ENCODE measurements at places on chromosomes 4 and X.

DNA sequence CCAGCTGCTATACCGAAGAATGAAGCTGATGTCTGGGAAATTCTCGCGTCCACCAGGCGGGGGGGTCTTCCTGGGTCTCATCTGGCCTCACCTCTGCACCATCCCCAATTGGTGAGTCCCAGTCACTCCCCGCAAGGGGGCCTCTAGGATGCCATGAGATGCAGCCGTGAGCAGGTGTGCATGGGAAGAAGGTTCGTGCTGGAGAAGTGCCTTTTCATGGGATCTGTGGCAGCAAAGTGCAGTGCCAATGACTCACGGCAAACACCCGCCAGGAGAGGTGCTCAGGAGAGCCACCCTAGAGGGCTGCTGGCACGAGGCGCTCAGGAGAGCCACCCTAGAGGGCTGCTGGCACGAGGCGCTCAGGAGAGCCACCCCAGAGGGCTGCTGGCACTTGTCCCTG is 55.1 kb downstream of the CPZ start:
- DNase-seq = no peak

DNA sequence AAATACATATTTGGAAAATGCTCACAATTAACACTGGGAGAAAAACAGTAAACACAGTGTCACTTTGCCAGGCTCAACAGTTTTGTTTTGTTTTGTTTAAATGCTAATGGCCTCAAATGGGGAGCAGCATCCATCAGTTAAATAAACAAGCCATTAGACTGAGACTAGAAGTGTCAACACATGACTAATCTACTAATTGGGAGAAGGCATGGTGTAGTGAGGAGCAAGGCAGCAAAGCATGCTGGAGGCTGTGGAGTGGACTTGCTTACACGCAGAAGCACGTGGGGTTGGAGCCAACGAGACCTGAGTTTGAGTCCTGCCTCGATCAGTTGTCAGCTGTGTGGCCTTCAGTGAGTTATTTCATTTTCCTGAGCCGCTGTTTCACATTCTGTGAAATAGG is 29.0 kb downstream of the UTP14A start:
- no peak for DNase-seq

DNA sequence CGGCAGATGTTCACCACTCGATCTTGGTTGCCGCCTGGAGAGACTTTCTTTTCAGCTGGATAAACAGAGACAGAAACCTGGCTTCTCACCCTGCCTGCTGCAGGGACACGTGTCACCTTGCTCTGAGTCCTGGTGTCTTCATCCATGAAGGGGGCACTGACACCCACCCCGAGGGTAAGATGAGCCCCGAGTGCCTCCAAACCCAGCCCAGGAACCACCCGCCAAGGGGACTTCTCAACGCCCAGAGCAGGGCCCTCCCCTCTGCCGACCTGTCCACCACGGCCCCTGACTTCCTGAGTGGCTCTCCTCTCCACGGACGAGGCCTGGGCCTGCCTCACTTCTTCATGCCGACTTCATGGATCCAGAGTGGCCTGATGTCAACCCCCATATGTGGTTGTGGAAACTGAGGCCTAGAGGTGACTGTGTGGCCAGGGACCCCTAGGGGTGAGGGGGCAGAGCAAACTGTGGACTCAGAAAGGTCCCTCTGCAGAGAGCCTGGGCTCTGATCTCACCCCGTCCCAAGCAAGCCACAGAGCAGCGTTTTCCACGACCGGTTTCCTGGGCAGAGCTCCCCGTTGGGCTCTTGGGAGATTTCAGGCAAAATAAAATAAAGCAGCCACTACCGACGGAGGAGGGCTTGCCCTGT is 5.1 kb downstream of the ADRA2C start:
- DNase-seq = no peak

GRCh38 chrX:79182616-79183015 is 38.1 kb downstream of the GPR174 start:
- DNase-seq = no peak

Measured in cerebellar cortex (tissue), 1 donor.